NCI-H2107 (cell line): ENCODE measurements at places on chromosomes 7 and 10.

GRCh38 chr7:157113607-157114006 lies 25.1 kb upstream of the UBE3C start:
- no peak for DNase-seq

DNA sequence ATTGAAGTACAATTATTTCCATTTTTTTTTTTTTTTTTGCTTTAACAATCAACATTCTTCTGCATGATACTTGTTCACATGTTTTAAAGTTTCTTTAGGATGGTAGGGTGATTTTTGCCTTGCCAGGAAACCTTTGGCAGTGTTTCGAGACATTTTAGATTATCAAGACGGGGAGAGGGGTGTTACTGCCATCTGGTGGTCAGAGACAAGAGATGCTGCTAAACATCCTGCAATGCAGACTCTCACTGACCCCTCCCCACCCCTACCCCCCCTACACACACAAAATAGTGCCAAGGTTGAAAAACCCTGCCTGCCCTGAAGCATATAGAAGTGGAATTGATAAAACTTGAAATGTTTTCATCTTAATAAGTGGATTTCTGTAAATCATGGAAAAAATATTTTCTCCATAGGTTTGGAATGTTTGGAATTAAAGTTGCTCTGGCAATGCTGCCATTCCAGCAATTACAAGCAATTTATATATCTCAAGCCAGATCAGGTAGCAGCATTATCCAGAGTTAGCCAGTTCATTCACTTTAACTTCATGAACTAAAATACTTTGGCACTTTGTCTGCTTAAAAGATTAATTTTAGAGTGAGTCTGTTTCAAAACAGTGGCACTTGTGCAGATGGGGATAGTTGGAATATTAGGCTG lies 62.1 kb downstream of the SDHAF3 start:
- DNase-seq: peak; percentile 24

GRCh38 chr7:77464589-77464988 lies 48.4 kb upstream of the GSAP start:
- DNase-seq: no peak

GRCh38 chr7:75739796-75740672 lies 1.3 kb upstream of the HIP1 start:
- DNase-seq: no peak

DNA sequence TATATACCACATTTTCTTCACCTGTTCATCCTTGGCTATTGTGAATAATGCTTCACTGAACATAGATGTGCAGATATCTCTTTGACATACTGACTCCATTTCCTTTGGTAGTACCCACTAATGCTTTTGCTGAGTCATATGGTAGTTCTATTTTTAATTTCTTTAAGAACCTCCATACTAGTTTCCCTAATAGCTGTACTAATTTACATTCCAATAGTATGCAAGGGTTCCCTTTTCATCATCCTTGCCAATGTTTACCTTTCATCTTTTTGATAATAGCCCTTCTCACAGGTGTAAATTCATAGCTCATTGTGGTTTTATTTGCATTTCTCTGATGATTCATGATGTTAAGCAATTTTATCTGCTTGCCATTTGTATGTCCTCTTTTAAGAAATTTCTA lies 159.9 kb downstream of the CALCR start:
- DNase-seq: no peak

GRCh38 chr10:36489181-36489580 lies 636.2 kb upstream of the ANKRD30A start:
- DNase-seq: no peak

GRCh38 chr10:107442035-107442505 lies 277.6 kb upstream of the SORCS1 start:
- DNase-seq: no peak

GRCh38 chr7:74405899-74406512 lies 47.7 kb upstream of the GTF2IRD1 start:
- DNase-seq: no peak

GRCh38 chr10:21935439-21936023 lies 68.0 kb downstream of the DNAJC1 start:
- no peak for DNase-seq

DNA sequence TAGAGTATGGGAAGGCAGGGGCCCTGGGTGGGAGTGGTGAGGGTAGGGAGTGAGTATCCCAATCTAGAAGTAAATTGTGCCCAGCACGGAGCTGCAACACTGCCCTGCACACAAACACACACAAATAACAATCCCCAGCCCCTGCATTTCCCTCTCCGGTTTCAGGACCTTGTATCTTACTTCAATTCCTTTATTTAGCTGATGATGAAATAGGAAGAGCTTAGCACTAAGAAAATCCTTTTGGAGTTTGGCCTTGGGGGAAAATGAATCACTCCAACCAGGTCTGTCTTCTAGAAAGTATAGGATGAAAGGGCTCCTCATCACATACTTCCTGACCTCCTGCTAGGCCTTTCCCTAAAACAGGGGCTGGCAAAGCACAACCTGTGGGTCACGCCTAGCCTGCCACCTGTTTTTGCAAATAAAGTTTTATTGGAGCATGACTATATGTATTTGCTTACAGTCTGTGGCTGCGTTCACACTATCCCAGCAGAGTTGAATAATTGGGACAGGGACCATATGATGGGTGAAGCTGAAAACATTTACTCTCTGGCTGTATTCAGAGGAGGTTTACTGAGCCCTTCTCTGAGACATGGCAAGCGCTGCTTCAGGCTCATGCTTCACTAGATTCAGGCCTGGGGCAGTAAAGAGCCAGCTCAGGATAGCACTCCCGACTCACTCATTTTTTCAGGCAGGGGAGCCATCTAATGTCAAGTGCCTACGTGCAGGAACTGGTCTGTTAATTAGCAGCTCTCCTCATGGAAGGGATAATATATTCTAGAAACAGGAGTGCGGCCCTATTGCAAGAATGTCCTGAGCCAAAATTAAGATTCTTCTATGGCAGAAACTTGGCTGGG lies 111.0 kb downstream of the EGFR start:
- peak; percentile 44 for DNase-seq

- no peak for DNase-seq
Measured at GRCh38 chr10:97185326-97186058, at the start of gene SLIT1. TSS of gene SLIT1 (minus strand) at chr10:97185959. CDS start at chr10:97185674, 285 bp downstream.
